ENCODE measurements at places on chromosomes 16 and 17.

- DNase-seq: no peak
Measured at GRCh38 chr17:67211742-67212141, 33.3 kb downstream of the HELZ start.

- DNase-seq: no peak
Measured at GRCh38 chr17:72523491-72523890, 402.7 kb downstream of the SOX9 start.

- DNase-seq: peak; percentile 78
Measured at GRCh38 chr17:19744922-19745757, 3.0 kb downstream of the ALDH3A1 start.

GRCh38 chr17:9951803-9952202 lies 46.7 kb upstream of the RCVRN start:
- no peak for DNase-seq

DNA sequence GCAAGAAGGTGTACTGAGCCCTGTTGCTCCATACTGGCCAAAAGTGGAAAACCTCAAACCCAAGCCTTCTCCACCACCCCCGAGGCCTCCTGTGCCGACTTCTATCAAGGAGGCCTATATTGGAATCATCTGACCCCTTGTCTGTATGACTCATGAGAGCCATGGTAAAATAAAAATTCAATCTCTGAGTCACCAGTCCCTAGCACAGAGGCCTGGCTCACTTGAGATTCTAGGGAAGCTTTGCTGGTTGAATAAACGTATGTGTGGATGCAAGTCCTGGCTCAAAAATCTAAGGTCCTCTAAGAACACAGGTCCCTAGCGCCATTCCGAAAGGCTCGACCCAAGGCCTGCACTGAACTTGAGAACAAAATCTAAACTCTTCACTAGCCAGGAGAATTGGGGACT lies 15.0 kb downstream of the NSMCE1 start:
- DNase-seq: no peak

DNA sequence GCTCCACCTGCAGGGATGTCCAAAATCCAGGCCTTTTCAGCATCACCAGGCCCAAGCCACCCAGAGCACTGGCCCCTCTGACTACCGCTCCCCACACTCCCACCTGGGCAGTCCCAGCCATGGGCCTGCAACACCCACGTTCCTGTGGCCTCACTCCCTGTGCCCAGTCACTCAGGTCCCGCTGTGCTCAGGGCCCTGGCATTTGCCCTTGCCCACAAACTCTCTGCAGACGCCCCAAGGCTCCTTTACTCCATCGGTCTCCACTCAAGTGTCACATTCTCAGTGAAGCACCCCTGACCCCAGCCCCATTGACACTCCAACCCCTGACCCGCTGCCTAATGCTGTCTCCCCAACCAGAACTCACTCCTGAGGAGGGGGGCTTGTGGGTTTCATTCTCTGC lies 23.6 kb downstream of the MPG start:
- no peak for DNase-seq

GRCh38 chr16:55964923-55965475 lies 89.8 kb upstream of the CES5A start:
- DNase-seq: no peak

DNA sequence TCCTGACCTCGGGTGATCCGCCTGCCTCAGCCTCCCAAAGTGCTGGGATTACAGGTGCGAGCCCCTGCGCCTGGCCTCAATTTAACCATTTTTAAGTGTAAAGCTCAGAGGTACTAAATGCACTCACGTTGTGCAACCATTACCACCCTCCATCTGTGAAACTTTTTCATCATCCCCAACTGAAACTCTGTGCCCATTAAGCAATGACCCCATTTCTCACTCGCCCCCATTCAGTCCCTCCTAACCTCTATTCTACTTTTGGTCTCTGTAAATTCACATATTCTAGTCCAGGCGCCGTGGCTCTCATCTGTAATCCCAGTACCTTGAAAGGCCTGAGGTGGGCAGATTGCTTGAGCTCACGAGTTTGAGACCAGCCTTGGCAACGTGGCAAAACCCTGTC lies 8.3 kb upstream of the SPNS3 start:
- DNase-seq: no peak

- peak; percentile 54 for DNase-seq
Measured at GRCh38 chr16:27258241-27258734, 10.3 kb downstream of the NSMCE1 start.

DNA sequence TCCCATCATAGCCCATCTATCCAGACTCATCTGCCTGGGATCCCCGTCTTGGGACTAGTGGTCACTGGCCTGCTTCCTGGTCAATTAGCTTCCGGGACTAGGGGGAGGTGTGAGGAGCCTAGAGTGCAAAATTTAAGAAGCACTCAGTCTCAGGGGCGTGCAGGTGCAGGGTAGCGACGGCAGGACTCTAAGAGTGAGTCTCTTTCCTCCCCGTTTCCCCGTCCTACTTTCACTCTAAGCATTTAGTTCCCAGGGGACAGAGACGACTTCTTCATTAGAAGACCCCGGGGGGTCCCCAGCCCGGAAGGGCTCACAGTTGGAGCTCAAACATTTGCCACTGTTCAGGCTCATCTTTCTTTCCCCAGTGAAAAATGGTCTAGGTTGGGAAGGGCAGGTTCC lies 677 bp upstream of the ZNHIT3 start:
- DNase-seq: no peak

DNA sequence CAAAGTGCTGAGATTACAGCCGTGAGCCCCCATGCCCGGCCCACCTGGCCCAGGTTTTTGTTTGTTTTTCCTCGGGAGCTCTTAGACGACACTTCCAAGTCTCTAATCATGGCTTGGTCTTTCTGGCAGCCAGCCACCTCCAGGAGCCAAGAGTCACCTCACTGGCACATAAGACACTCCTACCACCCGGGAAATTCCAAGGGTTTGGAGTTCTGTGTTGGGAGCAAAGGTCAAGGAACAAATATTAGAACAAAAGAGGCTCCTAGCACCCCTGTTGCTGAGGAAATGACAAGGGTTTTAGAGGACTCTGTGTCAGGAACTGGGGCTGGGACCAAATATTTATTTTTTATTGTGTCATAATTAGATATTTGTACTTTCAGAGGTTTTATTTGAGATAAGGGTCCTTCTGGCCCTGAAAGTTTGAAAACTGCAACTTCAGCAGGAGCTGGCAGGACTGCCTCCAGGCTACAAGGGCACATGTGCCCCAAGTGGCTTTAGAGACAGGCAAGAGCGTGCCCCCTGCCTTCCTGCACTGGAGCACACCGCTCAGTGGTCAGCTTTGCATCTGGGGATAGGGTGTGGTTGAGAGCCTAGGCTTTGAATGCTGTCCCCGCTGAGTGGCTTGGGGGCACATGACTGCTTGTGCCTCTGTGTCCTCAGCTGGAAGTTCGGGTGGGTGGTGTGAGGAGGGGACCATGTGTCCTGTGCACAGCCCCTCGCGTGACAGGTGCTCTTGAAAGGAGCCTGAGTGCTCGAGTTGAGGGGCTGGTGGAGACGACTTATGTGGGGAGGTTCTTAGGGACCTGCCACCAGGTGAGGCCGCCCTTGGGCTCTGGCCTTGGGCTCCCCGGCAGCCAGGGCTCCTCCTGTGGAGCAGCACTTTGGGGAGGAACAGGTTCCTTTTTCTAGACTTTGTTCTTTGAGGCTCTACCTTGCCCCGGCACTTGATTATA lies 29.7 kb downstream of the MGRN1 start:
- DNase-seq: no peak

DNA sequence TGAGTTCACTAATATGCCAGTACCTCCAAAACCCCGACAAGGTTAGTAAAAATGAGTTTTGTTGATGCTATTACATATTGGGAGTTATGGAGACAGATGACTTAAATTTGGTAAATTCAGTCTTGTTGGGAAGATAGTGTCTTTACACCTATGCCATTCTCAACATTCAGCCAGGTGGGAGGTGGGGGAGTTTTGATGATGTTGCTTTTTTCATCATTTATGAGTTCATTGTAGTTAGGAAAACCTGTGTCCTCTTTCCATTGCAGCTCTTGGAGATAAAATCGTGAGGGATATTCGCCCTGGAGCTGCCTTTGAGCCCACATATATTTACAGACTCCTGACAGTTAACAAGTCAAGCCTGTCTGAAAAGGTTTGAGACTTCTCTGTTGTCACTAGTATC lies 59.9 kb upstream of the CRISPLD2 start:
- peak; percentile 69 for DNase-seq

GRCh38 chr17:8488901-8489300 lies 53.2 kb downstream of the NDEL1 start:
- DNase-seq: peak; percentile 22

- DNase-seq: no peak
Measured at GRCh38 chr17:4232168-4232813, 31.5 kb downstream of the ANKFY1 start.

DNA sequence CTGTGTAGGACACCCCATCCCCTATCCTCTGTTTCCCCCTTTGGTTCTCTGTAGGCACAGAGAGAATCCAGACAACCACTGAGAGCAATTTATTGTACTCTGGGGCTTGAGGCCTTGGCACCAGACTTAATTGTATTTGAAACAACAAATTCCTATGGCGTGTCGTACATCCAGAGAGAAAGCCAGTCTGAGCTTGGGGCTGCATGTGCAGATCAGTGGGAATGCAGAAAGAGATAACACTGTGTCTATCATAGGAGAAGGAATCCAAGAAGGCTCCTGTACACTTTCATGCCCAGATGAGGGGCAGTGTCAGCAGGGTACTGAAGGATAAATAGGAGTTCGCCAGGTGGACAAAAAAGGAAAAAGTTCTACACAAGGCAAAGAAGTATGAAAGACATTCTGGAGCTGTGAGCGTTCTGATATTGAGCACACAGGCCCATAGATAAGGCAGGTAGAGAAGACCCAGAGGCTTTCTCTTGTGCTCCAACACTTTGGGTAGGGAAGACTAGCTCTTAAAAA lies 22.0 kb upstream of the IL4R start:
- DNase-seq: no peak
